ENCODE measurements at places on chromosomes 11 and 22.

DNA sequence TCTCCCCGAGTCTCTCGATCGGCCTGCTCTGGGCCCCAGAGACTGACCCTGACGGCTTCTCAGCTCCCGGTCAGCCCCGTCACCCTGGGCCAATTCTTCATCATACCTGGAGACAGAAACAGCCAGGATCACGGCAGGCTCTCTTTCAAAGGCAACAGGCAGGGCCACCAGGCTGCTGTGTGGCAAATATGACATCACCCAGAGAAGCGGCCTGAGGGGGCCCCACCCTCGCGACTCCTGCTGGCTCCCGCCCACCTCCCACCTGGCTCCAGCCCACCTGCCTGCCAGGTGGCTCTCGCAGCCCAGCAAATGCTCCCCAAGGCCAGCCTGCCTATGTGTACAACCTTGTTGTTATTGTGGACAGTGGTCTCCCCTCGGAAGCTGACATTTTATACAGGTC, 24.9 kb upstream of the PACSIN2 start:
- no peak for DNase-seq

DNA sequence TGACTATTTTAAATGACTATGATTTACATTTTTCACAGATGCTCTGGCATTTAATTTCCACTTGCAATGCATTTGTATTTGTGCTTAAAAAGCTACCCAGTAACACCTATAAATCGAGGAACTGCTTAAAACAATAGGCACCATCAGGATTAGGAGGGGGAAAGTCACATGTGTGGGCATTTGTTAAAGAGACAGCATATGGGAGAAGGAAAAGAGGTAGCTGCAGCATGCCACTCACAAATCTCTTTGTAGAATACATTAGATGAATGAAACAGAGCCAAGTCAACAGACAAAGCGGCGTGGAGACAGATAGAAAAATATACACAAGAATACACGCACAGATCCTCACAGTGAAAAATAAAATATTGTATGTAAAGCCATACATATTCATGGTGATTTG, 228.0 kb downstream of the CADM1 start:
- no peak for DNase-seq

DNA sequence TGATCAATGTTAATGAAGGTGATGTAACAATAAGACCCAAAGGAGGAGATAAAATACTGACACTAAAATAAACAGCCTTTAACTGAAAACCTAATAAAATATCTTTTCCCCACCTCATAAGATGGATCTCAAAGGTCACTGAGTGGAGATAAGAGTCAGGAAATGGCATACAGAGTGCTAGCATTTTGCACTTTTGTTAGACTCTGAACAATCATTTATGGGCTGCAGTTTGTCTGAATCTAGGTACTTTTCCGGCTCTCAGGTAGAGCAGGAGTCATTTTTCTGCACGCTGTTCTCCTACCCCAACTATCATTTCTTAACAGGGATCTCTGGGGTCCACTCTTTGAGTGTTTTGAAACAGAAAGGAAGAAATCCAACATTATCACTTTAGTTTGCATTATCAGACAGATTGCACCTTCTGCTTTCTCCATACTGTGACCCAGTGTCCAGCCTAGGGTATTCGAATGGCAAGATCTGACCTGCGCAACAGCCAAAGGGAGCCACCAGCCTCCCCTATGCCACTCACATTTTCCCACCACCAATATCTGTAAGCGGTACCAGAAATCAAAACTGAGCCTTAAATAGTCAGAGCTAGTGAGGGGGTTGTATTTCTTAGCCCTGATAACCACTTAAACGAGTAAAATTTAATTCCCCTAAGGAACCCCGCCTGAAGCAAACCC, 863 bp downstream of the SIAE start:
- DNase-seq = no peak

GRCh38 chr11:88229303-88229702, 54.1 kb upstream of the RAB38 start:
- no peak for DNase-seq

- DNase-seq = no peak
These were observed 31.3 kb upstream of the ADA2 start for GRCh38 chr22:17250380-17251082.

- no peak for DNase-seq
These were observed 561.8 kb downstream of the SOX6 start for GRCh38 chr11:15794361-15795150.

DNA sequence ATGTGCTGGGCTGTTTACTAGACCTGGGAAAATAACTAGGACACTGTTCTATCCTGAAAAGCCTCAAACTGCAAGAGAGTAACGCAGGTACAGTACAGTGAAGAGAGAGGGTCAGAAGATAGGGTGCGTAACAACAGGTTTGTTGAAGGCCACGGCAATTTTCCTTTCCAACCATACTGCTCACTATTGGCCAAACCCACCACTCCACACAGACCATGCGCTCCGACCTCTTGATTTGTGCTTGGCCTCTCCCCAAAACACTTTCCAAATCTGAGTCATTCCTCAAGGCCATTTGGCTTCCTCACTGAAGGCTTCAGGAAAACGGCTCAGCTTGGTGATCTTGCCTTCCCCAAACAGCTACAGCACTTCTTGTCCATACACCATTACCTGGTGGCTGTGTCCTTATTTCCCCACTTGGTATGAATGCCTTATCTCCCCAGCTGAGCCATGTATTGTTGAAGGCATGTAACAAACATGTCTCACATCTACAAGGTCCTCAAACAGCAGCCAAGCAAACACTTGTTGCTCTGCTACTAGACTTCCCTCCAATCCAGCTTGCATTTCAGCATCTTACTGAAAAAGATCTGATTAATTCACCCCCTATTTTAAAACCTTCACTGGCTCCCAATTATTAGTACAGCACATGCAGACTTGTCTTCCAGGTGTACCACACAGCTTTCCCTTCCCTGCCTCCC, 40.9 kb downstream of the TCF20 start:
- DNase-seq = peak; percentile 60

DNA sequence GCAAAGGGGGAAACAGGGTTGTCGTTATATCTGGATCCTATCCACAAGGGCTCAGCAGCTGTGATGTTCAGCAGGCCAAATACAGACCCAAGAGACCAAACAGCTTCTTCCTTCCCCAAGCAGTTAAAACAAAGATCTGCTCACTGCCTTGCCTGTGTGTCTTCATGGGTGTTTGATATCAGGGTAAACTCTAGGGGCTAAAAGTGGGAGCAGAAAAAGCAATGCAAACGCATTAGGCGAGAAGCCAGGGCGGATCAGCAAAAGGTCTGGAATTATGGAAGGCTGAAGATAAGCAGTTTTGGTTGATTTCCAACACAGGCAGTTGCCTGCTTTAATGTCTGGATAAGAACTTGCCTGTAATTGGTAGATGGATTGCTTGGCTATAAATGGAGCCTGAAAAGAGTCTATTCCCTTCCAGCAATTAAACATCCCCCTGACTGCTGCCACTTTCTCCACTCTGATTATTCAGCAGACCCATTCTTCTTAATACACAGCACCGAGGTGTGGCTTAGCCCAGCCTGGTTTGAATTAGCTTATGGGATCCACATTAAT, 126.3 kb downstream of the COMMD9 start:
- no peak for DNase-seq

All from AG20443 (cell line).